HAP-1 (cell line): ENCODE measurements at places on chromosomes 5 and 9.

DNA sequence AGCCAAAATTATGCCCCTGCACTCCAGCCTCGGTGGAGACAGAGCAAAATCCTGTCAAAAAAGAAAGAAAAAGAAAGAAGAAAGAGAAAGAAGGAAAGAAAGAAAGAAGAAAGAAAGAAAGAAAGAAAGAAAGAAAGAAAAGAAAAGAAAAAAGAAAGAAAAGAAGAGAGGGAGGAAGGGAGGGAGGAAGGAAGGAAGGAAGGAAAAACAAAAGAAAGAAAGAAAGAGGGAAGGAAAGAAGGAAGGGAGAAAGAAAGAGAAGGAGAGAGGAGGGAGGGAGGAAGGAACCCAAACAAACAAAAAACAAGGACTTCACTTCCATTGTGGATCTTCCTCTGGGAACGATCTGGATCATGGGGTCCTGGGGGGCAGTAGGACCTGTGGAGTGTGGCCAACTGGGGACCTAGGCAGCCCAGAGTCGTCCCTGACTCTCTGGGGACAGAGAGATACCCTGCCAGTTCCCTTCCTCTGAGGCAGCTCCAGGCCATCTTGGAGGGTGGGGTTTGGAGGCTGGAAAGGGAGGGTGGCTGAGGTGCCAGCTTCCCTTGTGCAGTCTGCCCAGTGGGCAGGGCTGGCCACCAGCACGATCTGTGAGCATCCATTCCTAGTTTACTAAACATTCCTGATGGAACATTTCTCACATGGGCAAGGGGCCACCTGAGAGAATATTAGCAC is 216.8 kb downstream of the PAX5 start:
- DNase-seq: no peak

DNA sequence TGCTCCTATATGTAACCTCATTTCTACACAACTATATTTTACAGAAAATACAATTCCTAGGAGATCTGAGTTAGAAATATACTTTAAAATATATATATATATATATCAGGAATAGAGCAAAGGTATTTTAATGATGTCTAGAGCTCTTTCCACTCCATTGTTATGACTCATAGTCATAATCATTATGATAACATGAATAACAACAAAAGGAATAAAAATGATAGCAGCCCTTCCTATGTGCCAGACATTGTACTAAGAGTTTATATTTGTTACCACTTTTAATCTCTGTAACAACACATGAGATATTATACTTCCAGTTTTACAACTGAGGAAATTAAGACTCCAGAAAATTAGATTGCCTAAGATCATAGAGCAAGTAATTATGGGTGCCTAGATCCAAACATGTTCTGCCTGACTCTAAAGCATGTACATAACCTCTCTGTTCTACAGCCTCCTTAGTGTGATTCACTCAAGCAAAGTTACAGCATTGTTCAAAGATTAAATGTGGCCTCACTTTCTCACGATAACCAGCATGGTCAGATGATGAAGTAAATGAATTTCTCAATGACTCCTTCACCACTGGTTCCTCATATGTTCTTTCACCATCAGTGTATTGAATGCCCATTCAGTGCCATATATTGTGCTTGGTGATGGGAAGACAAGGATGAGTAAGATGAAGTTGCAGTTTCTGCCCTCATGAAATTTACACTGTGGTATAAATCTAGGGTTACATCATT is 452.1 kb downstream of the EFNA5 start:
- no peak for DNase-seq

DNA sequence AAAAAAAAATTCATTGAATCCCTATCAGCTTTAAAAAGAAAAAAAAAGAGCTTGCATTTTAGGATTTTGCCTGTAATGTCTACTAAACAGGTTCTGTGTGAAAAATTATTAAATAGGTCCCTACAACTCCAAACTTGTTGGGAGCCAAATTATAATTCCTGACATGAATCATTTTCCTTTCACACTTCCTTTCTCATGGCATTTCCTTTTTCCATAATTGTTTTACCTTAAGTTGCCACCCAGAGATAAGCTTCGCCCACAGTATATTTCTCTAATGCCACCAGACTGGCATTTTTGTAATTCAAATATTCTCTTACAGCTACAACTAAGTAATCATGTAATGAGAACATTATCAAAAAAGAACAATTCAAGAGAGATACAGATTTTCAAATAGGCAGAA is 348.8 kb downstream of the EFNA5 start:
- no peak for DNase-seq

- DNase-seq: no peak
Measured at GRCh38 chr9:132046456-132046855, 33.2 kb downstream of the MED27 start.

DNA sequence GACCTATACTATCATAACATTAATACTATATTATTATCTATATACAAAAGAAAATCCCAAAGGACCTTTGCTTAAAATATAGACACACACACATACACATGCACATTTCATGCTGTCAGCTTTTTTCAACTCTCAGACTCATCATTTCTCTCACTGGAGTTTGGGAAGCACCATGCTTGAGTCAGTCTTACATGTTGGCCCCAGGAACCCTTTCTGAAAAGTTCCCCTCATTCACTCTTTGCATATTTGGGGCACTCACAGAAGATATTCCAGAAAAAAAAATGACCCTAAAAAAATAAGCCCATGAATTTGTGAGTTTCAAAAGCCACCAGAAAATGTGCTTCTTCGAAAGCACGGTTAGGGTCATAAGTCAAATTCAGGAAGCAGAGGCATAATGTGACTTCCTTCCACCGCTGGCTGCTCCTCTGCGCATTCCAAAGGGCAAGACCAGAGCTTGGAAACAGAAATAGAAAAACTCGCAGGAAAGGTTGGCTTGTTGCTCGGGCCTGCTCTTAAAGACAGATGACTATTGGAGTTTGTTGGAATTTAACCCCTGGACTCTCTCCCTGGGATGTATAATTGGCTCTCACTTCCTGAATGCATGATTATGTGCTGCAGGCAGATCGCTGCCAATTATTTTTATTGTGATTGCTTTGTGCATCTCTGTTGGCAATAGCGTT is 129.7 kb upstream of the IQGAP2 start:
- no peak for DNase-seq

- DNase-seq: no peak
Measured at GRCh38 chr5:16936989-16937438, 926 bp upstream of the MYO10 start.

DNA sequence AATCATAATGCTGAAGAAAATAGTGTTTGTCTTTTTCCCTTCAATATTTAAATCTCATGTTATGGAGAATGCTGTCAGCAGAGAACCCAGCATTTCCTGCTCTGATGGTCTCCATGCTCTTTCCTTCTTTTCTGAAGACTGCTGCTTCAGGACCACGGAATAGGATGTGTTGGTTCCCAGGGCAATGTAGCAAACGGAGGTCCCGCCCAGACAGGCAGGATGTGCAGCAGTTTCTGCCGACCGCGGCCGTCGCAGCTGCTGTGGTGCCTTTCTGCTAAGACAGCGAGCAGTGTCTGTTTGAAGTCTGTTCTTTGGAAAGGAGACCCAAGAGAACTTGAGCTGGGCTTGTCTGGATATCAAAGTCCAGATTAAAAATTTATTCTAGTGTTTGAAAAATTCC is 654.3 kb downstream of the CCDC171 start:
- peak; percentile 24 for DNase-seq

GRCh38 chr9:114619191-114619761 is 8.2 kb downstream of the TMEM268 start:
- no peak for DNase-seq

DNA sequence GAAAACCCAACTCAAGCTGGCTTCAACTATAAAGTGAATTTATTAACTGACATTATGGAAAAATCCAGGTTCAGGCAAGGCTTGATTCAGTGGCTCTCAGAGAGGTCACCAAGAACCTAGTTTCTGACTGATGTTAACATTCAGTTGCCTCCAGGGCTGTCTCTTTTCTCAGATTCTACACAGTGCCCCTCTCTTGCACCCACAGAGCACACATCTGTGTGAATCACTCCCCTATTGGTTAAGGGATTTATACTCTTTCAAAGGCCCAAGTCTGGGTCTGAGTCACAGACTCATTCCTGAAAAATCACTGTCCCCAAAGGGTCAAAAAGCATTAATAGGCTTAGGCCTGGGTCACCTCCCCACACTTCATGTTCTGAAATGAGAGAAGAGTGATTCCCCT is 6.2 kb upstream of the HAVCR2 start:
- no peak for DNase-seq
